Keratinocyte (primary cell): ENCODE measurements at places on chromosomes 13 and 19.

- no peak for DNase-seq
Observed at GRCh38 chr13:33763021-33763420, 54.9 kb upstream of the RFC3 start.

- DNase-seq, result no peak
Observed at GRCh38 chr19:15633082-15633835, 7.4 kb upstream of the CYP4F3 start.

DNA sequence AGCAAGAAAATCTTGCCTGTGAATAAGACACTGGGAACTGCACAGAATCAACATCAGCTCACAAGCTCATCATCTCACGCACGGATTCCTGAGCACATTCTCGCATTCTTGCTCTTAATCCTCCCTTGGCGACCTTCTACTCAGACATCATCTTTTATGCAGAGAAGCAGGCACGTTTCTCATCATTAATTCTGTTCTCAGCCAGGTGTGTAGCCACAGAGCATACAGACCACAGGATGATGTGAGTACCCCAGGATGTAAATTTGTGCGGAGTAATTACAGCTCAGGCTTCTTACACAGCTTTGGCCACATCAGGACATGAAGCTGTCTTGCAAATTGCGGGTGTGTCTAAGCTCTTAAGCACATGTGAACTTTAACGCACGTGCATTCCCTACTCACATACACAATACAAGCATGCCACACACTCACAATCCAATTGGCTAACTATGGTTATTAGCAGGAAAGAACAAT is 36.5 kb upstream of the SACS start:
- no peak for DNase-seq

GRCh38 chr19:29552454-29553280 is 26.9 kb downstream of the VSTM2B start:
- no peak for DNase-seq

GRCh38 chr13:40439928-40440327 is 226.5 kb downstream of the FOXO1 start:
- no peak for DNase-seq

GRCh38 chr19:6590258-6590826 is 608 bp downstream of the CD70 start:
- no peak for DNase-seq

DNA sequence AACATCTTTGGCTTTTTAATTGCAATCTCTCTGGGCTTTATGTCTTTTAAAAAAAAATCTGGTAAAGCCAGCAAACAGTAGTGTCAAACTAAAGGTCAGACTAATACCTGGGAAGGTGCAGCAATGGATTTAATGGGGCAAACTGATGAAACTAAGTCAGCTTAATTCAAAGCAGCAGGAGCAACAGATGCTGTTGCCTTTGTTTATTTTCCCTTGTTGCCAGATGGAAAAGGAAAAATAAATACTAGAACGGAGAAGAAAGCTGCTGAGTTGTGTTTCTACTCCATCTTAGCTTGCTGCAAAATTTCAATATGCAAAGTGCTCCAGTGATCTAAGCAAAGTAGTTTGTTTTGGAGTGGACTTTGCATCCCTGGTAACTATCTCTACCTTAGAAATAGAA is 1097.8 kb downstream of the PCDH17 start:
- DNase-seq, result no peak

DNA sequence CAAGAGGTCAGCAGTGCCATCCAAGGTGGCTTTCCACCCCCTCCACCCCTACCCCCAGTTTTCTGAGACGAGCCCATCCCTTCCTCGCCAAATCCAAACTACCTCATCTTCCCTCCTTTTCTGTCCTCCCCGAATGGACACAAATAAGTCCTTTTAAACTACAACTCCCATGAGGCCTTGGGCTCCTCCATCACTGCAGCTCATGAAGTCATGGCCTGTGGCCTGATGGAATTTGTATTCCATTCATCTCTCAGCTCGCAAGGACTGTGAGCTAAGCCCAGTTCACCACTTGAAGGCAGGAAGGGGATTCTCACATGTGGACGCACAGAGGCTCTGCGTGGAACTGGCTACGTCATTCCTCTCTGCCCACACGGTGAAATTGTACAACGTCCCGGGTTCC is 12.5 kb downstream of the PTPRH start:
- DNase-seq, result no peak

GRCh38 chr19:40806423-40807146 is 7.6 kb downstream of the EGLN2 start:
- peak; percentile 86 for DNase-seq

DNA sequence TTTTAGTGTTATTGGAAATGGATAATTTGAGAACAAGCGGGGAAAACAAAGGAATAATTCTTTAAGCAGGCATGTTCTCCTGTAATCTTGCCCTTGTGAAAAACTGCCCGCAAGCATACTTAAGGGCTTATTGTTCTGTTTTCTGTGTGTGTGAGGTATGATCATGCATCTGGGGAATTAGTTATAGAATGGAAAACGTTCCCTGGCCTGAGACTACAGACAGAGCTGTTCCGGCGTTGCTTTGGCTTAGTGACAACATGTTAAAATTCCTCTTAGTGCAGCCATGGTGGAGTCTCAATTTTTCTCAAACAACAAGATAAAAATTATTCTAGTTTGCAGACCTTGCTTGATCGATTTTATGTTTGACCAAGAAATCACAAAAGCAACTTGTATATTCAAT is 560.2 kb upstream of the SPRY2 start:
- no peak for DNase-seq

GRCh38 chr19:14419106-14419813 is at the start of gene DDX39A:
Gene DDX39A (minus strand): TSS chr19:14419341. CDS start chr19:14413220, 6,121 bp downstream.
- peak; percentile 94 for DNase-seq

DNA sequence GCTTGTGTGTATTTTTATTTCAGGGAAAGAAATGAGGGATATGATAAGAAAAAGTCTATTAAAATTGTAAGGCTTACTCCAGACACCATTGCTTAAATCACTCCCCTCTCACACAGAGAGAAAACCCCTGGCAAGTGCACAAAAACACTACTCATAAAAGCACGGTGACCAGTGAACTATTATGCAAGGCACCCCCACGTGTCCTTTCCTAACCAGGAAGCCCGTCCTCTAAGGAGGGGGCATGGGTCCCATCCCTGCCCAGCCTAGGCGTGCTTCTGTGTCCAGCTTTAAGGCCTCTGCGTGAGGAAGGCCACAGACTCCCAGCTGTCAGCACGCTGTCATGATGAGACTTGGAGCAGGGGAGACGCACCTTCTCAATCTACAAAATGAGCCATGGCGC is 83.5 kb downstream of the SLC7A1 start:
- DNase-seq, result no peak

DNA sequence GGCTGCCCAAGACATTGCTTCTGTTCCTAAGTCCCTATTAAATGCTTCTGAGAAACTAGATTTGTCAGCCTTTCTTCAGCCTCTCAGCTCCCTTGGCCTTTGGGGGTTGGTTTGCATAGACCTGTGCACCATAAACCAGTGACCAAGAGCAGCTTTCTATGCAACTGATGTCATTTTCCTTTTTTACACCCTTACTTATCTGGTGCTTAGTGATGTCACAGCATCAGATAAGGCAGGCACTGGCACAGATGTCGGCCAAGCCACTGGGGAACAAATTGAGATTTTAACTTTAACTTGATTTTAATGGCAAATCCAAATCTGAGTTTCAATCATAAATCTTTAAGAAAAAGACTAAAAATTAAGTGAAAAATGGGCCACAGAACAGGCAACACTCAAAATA is 59.8 kb downstream of the RUBCNL start:
- no peak for DNase-seq

DNA sequence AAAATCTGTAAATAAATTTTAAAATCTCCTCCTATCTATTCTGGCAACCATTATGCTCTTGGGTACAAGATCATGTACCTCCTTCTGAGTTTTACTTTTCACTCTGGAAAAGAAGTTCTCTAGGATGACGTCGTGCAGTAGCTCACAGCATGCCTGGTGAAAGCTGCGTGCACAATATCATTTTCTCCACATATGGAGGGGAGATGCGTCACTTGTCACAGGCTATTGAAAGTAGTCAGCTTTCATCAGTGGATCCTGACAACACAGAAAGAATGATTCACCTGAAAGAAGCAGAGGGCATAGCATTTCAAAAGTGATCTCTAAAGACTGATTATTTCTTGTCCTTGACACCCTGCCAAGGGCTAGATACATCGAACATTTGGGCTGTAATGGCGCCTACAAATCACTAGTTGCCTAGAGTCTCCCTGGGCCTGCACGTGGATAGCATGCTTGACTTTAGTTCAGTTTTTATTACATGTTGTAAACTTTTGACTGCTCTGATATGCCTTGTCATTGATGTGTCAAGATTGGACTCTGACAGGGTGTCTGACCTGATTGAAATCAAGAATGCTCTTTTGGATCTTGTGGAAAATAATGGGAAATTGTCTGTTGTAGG is 1365.6 kb downstream of the OLFM4 start:
- no peak for DNase-seq

DNA sequence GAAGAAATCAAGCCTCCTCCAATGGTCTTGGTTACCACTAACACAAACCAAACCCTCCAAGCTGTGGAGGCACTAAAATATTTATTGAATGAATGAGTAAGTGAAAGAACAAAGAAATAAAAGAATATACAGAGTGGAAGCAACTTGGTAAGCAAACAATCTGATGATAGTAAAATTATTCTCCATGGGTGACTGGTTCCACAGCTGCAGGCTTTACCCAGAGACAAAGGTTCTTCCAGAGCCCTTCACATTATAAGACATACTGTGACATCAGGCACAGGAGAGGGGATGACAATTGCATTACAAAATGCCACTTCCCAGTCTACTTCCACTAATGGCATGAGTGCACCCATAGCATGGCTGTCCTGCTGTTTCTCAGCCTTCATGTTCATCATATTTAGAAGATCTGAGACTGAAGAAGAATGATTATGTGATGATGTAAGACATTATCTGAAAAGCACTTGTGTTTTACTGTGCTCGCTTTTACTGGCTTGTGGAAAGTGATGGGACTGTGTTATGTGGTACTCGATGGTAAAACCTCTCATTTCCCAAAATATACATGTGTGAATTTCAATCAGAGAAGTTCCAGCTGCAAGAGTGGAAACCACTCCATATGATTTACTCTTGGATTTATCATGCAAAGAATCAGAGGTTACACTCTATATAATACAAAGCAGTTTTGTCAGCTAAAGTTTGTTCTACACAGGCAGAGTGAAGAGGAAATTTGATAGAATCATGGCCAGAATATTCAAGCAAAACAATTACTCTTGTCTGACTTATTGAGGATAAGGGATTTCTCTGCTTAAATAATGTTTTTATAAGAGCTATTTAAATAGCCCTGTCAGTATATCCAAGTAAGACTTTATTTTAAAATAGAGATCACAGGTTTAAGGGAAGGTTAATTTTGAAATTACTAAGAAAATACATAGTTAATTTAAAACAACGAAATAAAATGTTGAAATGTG is 220.2 kb upstream of the NBEA start:
- no peak for DNase-seq

GRCh38 chr13:31880851-31881494 is 141.6 kb downstream of the RXFP2 start:
- no peak for DNase-seq

GRCh38 chr13:44022196-44022595 is 142.5 kb downstream of the LACC1 start:
- DNase-seq, result no peak

- DNase-seq, result no peak
Observed at GRCh38 chr13:29713839-29714238, 118.4 kb upstream of the SLC7A1 start.

- DNase-seq, result no peak
Observed at GRCh38 chr13:91132786-91133185, 214.7 kb upstream of the MIR17HG start.

- DNase-seq, result no peak
Observed at GRCh38 chr19:3768748-3769099, 3.3 kb downstream of the RAX2 start.

DNA sequence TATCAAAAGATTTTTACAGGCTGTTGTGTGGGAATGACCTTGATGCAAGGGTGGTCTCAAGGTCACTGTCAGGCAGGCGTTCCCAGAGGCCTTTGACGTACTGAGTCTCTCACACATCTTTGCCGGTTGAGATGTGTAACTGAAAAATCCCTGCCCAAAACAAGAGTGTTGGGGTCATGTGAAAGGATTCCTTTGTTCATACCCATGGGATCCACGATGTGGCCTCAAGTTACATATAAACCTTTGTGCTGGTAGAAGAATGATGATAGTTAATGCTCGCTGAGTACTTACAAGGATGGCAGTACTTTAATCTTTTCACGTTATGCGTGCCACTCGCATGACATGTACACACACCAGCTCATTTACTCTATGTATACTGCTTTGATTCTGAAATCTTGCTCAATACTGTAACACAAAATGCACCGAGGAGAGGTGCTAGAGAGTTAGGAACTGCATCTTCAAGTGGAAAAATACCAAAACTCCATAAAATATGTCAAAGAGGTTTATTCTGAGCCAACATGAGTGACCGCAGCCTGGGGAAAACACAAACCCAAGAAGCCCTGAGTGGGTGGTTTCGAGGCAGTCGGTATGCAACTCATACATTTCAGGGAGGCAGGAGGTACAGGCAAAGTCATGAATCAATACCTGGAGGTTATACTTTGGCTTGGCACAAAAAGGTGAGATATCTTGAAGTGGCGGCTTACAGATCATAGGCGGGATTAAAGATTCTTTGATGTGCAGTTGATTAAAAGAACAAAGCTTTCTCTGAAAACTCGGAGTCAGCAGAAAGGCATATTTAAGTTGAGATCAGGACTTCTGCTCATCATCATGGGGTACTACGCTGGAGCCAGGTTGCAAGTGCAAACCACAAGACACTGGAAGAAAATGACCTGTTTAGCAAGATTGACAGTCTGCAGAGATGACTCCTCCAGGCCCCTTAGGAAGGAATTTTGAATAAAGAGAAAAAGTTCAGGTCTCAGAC is 87.4 kb upstream of the ARHGEF7 start:
- DNase-seq, result no peak

DNA sequence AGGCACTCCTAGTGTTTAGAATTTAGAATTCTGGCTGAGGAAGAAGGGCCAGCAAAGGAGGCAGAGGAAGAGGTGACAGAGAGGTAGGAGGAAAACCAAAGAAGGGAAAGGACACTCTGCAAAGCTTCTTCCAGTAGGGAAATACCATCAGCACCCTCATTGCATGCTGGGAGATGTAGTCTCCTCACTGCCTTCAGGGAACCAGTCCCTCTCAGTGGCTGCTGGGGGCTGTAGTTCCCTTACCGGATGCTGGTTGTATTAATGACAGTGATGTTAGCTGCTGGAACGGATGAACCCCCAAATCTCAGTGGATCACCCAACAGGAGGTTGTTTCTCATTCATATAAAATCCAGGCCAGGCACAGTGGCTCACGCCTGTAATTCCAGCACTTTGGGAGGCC is 10.1 kb downstream of the GRIN2D start:
- DNase-seq, result no peak

- no peak for DNase-seq
Observed at GRCh38 chr13:65530688-65531087, 1699.4 kb downstream of the PCDH9 start.

- DNase-seq, result no peak
Observed at GRCh38 chr13:110618167-110618566, 2.8 kb downstream of the NAXD start.
